Vagina (tissue), 2 donors: ENCODE measurements at places on chromosomes 16 and 17.

GRCh38 chr16:79195938-79196337 lies 404.6 kb downstream of the MAF start:
- DNase-seq = no peak

DNA sequence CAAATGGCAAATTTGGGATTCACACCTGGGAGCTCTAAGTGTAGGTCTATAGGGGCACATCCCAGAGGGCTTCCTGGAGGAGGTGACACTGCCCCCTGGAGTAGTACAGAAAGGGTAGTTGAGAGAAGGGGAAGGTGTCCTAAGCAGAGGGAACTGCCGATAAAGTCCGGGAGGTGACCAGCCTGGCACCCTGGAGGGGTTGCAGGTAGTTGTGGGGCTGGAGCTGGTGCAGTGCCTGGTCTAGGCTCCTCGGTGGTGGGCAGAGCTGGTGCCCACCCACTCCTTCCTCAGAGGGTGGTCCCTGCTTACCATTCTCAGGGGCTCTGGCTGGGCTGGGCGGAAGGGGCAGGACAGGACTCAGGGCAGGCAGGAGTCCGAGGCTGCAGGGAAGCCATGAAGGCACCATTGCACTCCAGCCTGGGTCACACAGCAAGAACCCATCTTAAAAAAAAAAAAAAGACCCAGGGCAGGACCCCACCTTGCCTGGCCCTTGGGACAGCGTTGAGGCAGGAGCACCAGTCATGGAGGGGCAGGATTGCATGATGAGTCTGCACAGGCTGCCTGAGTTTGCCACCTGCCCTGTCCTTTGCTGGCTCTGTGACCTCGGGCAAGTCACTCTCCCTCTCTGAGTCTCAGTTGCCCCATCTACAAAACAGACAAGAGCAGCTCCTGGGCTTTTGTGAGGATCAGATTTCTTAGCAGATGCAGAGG lies 43.8 kb downstream of the LAT start:
- DNase-seq = no peak

- no peak for DNase-seq
Measured at GRCh38 chr16:27468941-27469531, 67.1 kb downstream of the IL21R start.

GRCh38 chr16:88192601-88193000 lies 190.2 kb upstream of the ZNF469 start:
- DNase-seq = no peak

- DNase-seq = no peak
Measured at GRCh38 chr17:9286434-9286833, 265.1 kb downstream of the NTN1 start.

DNA sequence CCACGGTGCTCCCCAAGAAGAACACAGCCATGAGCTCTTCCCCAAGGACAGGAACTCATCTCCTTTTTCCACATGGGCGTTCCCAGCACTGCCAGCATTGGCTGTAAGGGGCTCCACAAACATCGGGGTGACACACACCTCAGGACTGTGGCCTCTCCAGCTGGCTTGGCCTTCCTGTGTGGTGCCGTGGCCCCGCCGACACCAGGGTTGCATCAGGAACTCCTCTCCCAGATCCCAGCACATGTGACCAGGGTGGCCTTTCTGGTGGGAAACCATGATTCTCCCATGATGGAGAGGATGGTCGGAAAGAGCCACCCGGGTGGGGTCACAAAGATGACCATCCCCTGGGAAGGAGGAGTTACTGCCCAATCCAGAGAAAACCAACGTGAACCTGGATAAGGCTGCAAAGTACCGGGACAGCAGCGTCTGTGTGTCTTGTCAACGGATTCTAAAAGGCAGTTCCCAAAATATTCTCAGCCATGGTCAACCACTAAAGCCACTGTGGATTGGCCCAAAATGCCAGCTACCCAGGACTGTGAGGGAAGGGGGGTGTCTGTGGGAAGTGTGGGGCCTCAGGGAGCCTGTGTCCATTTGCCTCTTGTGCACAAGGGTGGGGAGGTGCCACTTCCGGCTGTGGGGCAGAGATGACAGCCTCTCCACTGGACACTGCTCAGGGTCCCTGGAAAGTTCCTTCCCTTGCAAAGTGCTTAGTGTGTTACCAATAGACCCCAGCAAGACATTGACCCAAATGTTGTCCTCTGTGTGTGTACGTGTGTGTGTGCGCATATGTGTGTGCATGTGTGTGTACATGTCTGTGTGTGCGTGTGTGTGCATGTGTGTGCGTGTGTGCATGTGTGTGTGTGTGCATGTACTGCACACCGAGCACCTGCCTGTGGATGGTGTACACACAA lies 78.0 kb upstream of the CBX4 start:
- DNase-seq = no peak

DNA sequence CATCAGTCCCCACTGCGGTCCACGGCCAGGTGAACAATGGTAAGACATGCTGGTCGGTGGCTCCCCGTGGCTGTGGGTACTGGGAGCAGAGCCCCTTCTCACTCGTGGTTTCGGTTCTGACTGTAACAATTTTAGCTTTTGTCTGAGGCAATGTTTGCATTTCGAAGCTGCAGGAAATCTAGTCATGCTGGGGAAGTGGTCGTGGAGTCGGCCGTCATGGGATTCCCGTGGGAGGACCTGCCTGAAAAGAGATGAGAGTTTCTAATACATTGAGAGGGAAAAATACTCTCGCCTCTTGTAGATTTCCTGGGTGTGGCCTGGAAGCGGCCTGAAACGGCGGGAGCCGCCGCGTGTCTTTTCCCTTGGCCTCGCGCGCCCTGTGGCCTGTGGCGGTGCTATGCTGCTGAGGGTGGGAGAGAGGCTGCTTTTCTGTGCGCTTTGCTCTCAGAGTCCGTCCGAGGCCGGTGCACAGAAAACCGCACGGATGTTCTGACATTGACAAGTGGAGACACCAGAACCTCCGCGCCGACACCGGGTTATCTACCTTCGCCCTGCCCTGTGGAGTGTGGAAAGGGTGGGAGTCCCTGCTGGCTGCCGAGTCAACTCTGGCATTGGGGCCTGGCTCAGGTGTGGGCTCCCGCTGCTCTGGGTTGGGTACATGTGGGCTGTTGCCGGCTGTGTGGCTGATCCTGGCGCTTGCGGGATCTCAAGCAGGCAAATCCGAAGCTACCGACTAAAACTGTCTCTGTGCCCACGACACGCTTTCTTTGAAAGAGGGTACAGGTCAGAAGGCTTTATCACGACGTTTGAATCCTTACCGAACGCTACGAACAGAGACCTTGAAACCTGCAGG lies 60.8 kb downstream of the WDR45B start:
- DNase-seq = no peak

- DNase-seq = no peak
Measured at GRCh38 chr17:40319651-40320540, 10.9 kb downstream of the RARA start.

DNA sequence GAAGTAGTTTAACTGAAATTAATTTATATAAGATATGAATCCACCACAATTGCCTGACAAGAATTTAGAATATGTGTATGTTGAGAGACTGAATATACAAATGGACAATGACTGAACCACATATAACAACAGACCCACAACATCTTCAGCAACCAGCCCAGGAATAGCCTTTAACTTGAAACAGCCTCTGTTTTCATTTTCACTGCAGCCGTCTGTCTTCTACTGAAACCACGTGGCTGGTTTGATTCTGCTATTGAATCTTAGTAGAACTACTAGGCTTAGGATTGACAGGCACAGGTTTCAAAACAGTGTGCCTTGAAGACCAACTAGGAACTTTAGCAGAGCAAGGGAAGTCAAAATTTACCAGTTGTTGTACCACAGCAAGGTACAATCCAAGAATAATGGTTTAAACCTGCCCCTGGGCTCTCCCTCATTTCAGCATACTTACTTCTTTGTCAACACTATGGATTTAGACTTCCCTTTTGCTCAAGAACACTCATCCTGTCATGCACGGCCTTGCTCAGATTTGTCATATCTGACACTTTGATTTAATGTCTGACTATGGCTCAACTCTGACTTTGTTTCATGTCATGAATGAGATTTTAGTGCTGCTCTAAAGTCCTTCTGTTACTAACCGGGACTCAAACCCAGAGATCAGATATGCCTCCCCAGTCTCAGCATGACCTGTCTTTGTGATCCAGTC lies 355.0 kb downstream of the KIF2B start:
- DNase-seq = no peak

- DNase-seq = no peak
Measured at GRCh38 chr16:23080329-23080728, 68.9 kb downstream of the USP31 start.

GRCh38 chr16:4316108-4316863 lies 419 bp downstream of the GLIS2 start:
- DNase-seq = no peak

DNA sequence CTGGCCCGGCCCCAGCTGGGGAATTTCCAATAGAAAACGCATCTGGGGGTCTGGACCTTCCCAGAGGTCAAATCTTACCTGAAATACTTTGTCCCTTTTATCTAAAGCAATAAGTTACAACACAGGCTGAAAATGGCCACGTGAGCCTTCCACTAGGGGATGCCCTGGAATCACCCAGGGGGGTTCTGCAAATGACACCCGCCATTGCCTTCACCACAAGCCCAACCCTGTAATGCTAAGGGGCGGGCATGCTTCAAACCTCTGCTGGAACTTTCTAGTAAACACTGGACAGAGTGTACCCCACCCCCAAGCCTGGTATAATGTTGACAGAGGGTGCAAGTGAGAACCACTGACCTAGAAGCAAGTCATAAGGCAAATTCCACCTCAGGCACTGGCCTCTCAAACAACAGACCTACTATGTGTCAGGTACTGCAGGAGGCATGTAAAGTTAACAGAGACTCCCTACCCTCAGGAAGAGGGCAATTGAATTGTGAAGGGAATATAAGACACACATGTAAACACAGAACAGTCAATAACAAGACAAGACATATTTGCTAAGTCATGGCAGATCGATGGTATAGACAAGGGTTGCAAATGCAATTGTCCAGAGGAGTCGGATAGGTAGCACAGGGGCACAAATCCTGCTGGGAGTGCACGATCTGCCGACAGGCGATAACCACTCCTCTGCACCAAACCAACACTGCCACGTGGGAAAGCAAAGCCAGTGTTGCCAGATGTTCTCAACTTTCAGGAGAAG lies 59.0 kb downstream of the ARHGAP17 start:
- DNase-seq = no peak

GRCh38 chr16:84919269-84919668 lies 92.1 kb downstream of the ZDHHC7 start:
- no peak for DNase-seq

GRCh38 chr17:50355701-50356341 lies 9.9 kb downstream of the XYLT2 start:
- no peak for DNase-seq

DNA sequence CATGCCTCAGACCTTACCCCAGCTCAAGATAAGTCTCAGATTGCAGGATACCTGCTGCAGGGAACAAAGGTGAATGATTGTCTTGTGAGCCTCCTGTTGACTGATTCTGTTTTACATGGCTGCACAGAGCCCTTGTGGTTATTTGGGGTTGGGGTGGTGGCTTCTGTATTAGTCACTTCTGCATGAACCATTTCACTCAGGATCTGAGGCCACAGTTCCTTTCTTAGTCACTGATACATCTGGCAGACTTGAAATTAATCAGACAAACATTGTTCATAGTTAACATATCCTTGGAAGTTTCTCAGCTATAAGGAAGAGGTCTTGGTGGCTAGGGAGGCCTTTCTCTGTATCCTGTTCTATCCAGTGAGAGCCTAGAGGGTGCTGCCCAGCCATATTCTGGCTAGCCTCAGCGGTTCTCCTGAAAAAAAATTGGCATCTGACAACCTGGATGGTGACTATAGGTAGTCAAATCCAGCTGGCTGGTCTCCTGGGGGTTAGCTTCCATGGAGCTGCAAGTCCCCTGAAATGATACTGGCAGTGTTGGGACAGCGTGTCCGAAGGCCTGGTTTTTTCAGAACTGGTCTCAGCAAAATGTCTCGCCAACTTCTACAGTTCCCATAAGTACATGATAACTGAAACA lies 8.4 kb upstream of the PLK1 start:
- DNase-seq = no peak

- DNase-seq = no peak
Measured at GRCh38 chr16:73220836-73221235, 172.9 kb upstream of the ZFHX3 start.

DNA sequence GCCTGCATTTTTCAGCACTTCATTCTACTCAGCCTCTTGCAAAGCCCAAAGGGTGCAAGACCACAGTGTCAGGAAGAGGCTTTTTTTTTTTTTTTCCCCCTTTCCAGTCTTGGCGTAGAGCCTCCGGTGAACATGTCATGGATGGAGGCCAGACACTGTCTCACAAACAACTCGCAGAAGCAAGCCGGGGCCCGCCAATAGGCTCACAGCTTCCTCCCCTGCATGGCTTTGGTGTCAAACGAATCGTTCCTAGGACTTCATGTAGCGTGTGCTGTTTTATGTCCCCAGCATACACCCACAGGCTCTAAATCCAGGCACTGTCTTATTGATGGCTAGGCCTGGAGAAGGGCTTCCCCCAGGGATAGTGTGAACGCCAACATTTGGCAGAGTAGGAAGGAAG lies 457.7 kb upstream of the MAF start:
- DNase-seq = no peak

DNA sequence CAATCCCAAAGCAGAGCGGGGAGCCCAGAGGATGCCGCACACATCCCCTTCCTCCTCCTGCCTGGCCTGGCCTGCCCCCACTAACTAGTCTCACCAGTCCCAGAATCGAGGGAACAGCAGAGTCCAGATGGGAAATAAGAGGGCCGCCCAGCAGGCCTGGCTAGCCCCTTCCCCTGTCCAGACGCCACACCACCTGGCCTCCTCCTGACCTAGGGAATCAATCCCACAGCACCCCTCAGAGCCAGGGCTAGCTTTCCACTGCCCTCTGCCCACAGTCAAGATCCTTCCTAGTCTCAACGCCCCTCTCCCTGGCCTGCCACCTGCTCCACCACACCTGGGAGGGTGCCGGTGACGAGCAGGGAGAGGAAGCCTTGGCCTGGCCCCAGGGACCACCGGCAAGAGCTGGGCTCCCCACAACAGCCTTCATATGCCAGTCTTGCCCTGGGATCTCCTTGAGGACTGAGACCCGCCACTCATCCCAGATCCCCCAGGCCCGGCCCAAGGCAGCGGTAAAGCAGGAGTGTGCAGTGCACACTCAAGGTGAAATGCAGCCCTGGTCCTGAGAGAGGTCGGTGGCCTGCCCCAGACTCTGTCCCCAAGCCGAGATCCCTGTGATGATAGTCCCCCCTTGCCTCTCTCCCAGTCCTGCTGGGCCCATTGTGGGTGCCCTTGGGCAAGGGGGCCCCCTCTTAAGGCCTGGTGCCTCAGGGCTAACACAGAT lies 27.9 kb downstream of the KATNB1 start:
- no peak for DNase-seq

- DNase-seq = no peak
Measured at GRCh38 chr16:77805398-77805797, 17.0 kb downstream of the VAT1L start.

DNA sequence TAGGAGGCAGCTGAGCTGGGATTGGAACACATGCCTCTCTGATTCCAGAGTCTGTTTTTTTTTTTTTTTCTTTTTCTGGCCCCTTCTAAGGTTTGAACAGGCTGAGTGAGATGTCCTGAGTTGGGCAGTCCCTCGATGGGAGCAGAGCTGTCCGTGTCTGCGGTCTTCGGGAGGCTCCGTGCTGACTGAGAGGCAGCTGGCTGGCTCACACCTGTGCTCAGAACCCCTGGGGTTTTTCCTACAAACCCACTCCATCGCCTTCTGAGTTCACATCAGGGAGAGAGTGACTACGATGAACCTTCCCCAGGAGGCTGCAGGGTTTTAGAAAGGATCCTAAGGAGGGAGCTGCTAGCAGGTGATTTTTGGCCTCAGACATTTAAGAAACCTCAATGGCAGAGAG lies 92.5 kb downstream of the IRF8 start:
- no peak for DNase-seq
